Naive thymus-derived CD4-positive, alpha-beta T cell (primary cell): ENCODE measurements at places on chromosomes 5 and 9.

DNA sequence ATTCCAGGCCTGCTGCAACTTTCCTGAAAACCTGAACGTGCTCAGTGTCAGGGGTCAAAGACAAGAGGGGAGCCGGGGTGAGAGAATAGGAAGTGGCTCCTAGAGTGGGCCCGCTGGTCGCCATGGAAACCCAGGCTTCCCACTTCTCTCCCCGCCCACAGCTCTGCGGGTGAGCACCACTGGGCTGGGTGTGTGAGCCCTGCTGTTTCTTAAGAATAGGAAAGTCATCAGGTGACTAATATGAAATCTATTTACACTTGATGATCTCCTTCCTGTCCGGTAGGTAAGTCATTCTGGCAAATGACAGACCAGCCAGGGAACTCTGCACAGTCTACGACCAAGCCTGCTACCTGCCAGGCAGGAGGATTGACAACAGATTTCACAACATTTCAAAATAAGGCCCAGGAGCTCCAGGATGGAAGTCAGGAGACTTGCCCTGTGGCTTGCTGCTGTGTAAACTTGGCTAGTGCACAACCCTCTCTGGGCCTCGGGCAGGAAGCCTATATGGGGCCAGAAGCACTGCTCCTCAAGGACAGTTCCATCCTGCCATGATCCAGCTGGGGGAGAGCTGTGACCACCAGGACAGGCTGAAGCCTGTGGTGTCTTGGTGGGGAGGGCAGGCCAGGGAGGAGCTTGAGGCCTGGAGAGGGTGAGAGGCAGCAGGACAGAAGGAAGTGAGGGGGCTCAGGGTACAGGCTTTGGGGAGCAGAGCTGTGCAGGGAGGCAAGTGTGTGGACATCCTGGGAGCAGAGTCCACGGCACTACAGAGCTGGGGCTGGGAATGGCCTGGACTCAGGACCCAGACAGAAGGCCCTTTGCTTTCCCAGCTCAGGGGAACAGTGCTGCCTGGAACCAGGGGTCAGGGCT lies 60.6 kb downstream of the SHB start:
- no peak overlapping the region for H3K4me3 ChIP-seq
- no peaks in the 10 kb centered on the region for H3K36me3 ChIP-seq
- H3K4me1 ChIP-seq: no peaks in the 10 kb centered on the region
- H3K27ac ChIP-seq: no peak overlapping the region

GRCh38 chr9:132232522-132232921 lies 70.7 kb downstream of the NTNG2 start:
- H3K4me1 ChIP-seq: peaks cover 5% of the 10 kb centered on the region
- no peak for DNase-seq
- no peak overlapping the region for H3K4me3 ChIP-seq
- H3K27ac ChIP-seq: no peak overlapping the region

DNA sequence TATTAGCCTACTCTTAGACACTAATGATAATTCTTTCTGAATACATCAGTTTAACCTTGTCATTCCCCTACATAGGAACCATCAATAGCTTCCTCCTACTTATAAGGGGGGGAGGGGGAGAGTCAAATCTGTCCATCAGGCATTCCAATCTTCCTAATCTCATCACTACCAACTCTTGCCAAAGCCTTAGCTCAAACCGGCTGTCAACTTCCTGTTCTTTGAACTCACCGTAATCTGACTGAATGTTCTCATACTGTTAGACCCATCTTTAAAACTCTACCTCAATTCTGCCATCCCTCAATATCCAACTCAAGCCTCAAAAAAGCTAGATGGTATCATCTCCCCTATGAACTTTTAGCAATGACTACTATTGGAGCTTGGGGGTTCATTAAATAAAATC lies 41.9 kb upstream of the RNF38 start:
- H3K27me3 ChIP-seq: no peaks in the 10 kb centered on the region
- DNase-seq: peak; percentile 14
- no peak overlapping the region for H3K27ac ChIP-seq
- H3K36me3 ChIP-seq: peaks cover 6% of the 10 kb centered on the region
- H3K4me1 ChIP-seq: peaks cover 35% of the 10 kb centered on the region

DNA sequence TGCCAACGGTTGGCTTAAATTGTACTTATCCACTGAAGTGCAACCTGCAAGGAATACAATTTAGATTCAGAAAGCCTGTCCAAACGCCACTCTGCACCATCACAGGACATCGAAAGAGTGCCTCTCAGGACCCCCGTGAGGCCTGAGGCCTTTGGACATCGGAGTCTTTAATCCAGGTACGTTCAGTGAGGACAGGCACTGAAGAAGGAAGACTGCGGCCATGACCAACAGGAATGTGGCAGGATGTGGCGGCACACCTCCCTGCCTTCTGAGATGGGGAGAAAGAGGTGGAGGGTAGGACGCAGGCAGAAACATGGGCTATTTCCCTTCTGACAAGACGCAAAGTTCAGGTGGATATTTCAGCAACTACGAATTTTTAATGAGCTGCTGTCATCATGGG lies 205.8 kb downstream of the FANCC start:
- H3K27ac ChIP-seq: no peak overlapping the region
- H3K4me3 ChIP-seq: no peak overlapping the region
- no peaks in the 10 kb centered on the region for H3K4me1 ChIP-seq
- DNase-seq: no peak
- no peaks in the 10 kb centered on the region for H3K36me3 ChIP-seq
